Natural killer cell treated with Interleukin-12 subunit alpha and Interleukin-12 subunit beta and Interleukin-15 and Interleukin-18, amount 100 ng/mL, for 72 hours (primary cell): ENCODE measurements at places on chromosomes 5 and 9. TPM values are rescaled to one million over a fixed set of nuclear protein-coding genes. Genes with fewer than 3 reads are reported as not detected.

Gene CCIN
- 0.19 TPM for total RNA-seq

Gene OLFML2A
- not detected for total RNA-seq

Gene FOXD4L3
- not detected for total RNA-seq

Gene GABRP
- total RNA-seq = not detected

Gene MSMP
- not detected for total RNA-seq

DNA sequence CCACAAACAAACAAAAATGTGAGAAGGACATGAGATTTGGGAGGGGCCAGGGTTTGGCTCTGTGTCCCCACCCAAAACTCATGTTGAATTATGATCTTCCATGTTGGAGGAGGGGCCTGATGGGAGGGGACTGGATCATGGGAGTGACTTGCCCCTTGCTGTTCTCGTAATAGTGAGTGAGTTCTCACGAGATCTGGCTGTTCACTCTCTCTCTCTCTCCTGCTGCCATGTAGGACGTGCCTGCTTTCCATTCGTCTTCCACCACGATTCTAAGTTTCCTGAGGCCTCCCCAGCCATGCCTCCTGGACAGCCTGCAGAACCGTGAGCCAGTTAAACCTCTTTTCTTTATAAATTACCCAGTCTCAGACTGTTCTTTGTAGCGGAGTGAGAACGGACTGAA lies 118.7 kb downstream of the RXRA start:
- no peak for DNase-seq

DNA sequence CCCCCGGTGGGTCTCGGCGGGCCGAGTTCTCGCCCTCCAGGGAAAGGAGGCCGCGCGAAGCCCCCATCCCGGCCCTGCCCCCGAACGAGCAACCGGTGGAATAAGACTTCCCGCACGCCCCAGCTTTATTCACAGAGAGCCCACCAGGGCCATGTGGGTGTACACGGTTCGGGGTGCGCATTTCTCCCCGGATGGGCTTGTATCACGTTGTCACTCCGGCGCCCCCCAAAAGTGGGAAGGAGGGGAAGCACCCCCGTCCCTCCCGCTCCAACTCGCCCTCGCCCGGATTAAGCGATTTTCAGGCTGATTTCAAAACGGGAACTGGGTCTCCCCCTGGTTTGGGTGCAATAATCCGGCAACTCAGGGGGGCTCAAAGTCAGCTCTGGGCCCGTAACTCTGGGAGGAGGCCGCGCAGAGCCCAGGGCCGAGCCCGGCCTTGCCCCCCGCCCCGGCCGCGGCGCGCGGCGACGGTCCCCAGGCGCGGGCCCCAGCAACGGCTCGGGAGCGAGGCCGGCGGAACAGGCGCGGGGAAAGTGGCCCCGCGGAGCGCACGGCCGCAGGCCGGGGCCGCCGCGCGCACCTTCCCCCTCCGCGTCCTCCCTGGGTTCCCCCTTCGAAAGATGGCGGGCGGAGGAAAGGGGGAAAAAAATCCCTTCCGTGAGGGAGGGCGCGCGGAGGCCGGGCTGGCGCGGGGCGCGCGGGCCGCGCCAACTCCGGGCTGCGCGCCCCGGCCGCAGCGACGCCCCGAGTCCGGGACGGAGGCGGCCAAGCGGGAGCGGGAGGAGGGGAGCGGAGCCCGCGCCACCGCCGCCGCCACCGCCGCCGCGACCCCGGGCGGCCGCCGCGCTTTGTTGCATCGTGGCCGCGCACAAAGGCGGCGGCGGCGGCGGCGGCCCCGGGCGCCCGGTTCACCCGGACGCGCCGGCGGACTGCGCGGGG lies 644 bp downstream of the BRD3 start:
- DNase-seq = no peak

- no peak for DNase-seq
These were observed 47.1 kb upstream of the RAI14 start for GRCh38 chr5:34608859-34609648.

GRCh38 chr9:5853617-5854016 lies 20.7 kb upstream of the ERMP1 start:
- DNase-seq = no peak
